ENCODE measurements at places on chromosomes 6 and 20.

DNA sequence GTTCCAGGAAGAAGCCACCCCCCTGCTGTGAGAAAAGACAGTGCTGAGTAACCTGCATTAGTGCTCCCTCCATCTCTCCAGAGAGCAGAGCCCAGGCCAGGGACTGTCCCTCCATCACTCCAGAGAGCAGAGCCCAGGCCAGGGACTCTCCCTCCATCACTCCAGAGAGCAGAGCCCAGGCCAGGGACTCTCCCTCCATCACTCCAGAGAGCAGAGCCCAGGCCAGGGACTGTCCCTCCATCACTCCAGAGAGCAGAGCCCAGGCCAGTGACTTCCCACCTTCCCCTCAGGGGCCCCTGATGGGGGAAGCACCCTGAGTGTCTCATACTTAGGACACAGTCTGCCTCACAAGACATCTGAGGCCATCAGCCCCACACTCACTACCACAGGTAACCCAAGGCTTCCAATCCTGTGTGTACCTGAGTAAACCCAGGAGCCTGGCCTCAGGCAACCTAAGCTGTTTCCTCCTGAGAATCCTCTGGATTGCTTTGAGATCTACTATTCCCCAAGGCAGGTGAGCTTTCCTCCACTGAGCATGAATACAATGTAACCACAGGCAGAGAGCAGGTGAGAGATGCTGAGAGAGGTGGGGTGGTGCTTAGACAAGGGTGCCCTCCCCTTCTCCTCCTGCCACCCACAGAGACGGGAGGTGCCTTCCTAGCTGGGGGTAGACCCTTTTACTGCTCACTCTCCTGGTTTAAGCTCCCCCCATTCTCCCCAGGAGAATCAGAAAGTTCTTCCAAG is 4.9 kb downstream of the TBXT start:
- no peak for DNase-seq

DNA sequence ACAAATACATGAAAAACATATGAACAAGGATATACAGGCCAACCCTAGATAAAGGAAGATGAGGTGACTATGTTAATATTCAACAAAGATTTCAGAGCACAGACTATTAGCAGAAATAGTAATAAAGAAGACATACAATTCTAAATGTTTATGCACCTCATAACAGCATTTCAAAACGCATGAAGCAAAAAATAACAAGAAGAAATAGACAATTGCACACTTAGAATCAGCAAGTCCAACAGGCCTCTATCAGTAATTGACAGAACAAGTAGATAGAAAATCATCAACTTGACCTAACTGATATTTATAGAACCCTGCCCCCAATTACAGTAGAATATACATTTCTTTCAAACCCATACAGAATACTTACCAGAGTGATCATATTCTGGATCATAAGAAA is 11.4 kb upstream of the DOK5 start:
- no peak for DNase-seq

- DNase-seq = no peak
Observed at GRCh38 chr6:71531006-71531405, 242.4 kb downstream of the OGFRL1 start.

GRCh38 chr20:11891077-11891775 is 26.5 kb upstream of the BTBD3 start:
- DNase-seq = peak; percentile 57

DNA sequence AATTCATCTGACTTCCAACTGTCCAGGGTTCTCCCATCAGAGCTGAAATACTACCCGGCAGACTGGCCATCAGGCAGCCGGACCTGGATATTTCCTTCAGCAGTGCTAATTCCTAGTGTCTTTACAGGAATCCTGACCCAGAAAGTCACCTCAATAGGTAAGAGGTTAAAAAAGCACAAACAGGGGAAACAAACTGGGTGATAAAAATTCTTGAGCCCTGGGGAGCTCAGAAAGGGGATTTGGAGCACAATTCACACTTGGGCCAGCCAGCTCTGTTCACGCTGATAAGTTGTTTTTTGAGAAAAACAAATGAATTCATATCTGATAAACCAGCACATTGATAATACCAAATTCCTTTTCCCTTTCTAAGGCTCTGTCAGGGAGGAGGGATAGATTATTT is 104.0 kb downstream of the EDN1 start:
- no peak for DNase-seq

GRCh38 chr6:120805276-120805675 is 529.0 kb downstream of the TBC1D32 start:
- peak; percentile 33 for DNase-seq

- no peak for DNase-seq
Observed at GRCh38 chr6:160734627-160735026, 32.6 kb downstream of the PLG start.

DNA sequence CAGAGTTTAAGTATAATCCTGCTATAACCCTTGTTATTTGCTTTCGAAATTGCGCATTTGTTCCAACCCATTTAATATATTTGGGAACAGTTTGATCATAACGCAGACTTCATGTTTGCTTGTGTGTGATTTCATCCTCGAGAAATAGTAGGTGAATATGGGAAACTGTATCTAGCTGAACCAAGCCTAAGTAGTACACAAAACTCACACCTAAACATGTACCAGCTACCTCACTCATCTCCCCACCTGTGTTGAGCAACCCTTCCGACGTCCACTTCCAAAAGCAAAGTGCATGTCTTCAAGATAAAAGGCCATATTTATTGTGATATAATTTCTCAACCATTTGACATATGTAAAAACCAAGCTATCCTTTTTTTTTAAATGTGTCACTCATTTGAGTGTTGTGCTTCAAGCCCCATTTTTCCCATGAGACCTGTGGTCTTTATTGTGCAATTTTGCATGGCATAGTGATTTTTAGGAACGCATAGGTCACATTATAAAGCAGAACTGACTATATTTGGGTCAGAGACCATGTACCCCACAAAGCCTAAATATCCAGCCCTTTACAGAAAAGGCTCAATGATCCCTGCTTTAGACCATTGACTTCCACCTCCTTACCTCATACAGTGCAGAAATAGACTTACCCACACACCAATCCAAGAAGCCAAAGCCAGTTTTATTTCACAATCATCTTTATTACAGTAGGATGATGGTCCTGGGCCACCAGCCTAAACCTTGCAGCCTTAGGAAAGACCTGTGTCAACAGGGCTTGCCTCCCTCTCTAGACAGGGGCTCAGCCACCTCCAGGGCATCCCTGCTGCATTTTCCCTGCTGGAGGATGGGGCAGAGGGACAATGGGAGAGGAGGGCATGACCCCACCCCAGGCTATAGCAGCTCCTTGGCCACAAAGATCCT is 7.1 kb downstream of the CCND3 start:
- no peak for DNase-seq

DNA sequence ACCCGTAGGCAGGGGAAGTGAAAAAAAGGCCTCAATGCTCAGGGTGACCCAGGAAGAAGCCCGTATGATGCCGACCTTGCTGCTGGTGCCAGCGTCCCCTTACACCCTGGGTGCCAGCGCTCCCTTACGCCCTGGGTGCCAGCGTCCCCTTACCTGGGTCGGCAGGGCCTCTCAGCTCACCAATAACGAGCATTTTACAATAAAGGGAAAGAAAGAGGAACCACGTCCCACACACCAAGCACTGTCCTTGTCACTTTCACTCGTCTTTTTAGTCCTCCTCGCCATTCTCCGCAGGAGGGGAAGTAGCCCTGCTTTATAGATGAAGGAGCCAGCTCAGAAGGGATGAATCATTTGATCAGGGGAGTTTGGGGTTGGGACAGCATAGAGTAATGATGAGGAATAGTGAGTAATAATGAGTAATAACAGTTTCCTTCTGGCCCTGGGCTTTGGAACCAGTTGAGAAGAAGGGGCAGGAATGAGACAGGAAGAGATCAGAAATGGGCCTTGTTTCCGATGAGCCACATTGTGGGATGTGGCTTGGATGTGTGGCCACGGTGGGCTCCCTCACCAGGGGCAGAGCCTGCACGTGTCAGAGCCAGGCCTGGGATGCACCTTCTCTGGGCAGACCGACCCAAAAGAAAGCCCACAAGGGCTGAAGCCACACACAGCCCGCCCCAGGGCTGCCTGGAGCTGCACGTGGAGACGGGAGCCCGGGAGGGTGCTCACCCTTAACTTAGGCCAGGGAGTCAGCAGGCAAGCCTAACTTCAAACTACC is 75.7 kb downstream of the SYNJ2 start:
- no peak for DNase-seq

DNA sequence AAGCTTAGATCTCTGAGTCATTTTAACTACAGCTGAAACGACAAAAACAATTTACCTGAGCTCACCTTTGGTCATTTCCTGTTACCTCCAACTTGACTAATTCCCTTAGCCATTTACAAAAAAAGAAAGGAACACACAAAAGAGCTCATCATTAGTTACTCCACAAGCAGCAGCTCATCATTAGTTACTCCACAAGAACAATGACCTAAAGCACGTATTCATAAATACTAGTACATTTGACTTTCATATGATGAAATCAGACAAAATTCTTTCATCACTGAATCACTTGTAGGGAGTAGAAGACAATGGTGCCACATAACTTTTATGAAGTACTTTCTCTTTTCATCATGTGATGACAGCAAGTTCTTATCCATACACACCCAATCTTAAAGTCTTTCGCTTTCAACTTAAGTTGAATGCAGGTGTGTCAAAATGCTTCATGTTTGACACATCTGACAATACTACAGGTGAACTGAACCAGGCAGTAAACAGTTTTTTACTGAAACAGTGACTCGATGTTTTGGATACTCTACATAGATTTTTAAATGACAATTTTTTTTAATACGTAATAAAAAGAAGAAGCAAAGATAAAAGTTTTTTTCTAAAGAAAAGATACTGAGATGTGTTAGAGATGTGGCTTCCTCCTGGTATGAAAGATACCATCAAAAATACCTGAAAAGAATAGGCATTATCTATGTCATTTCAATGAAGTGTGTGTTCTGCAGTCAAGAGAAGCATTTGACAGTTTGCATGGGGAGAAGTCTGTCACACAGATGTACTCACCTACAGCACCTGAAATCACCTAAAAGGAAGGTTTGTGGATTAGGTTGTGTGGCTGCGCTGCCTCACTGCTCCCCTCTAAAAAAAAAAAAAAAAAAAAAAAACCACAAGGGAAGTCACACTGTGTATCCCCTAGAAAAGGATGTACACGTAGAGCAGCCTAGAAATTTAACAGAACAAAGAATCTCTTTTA is 109.1 kb downstream of the PRDM1 start:
- DNase-seq = no peak

GRCh38 chr6:20148433-20148832 is 63.8 kb downstream of the MBOAT1 start:
- no peak for DNase-seq

- DNase-seq = no peak
Observed at GRCh38 chr20:1528811-1529210, 28.7 kb downstream of the SIRPD start.

- no peak for DNase-seq
Observed at GRCh38 chr6:28711788-28712341, 186.2 kb downstream of the GPX5 start.

GRCh38 chr20:51021067-51022025 is 1.6 kb downstream of the KCNG1 start:
- no peak for DNase-seq

GRCh38 chr6:139851206-139851605 is 476.8 kb upstream of the CITED2 start:
- no peak for DNase-seq

GRCh38 chr6:22281341-22282085 is 15.3 kb downstream of the PRL start:
- DNase-seq = no peak

- no peak for DNase-seq
Observed at GRCh38 chr20:31720486-31721407, 1.9 kb downstream of the BCL2L1 start.

- no peak for DNase-seq
Observed at GRCh38 chr20:20000211-20000968, 16.8 kb upstream of the NAA20 start.

GRCh38 chr6:1024587-1024986 is 287.3 kb upstream of the FOXQ1 start:
- no peak for DNase-seq

GRCh38 chr6:113331021-113331420 is 526.1 kb upstream of the MARCKS start:
- DNase-seq = no peak

DNA sequence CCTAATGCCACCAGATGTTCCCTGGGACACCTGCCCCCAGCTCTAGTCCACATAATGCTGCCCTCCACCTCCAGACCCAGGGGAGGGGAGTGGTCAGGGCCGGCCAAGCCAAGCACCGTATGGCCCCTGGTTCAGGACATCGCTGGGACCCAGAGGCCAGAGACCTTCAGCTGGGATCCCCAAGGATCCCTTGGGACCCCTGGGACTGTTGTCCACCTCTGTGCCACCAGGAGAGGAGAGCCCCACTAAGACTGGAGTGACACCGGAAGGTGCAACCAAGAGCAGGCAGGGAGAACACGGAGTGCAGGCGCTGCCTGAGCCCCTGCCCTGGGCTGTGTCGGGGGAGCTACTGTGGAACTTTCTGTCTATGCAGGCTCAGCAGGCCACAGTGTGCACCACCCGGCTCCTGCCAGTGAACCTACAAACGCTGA is 43.6 kb downstream of the CTCFL start:
- DNase-seq = no peak

- DNase-seq = no peak
Observed at GRCh38 chr6:13548500-13549210, 25.7 kb upstream of the SIRT5 start.

DNA sequence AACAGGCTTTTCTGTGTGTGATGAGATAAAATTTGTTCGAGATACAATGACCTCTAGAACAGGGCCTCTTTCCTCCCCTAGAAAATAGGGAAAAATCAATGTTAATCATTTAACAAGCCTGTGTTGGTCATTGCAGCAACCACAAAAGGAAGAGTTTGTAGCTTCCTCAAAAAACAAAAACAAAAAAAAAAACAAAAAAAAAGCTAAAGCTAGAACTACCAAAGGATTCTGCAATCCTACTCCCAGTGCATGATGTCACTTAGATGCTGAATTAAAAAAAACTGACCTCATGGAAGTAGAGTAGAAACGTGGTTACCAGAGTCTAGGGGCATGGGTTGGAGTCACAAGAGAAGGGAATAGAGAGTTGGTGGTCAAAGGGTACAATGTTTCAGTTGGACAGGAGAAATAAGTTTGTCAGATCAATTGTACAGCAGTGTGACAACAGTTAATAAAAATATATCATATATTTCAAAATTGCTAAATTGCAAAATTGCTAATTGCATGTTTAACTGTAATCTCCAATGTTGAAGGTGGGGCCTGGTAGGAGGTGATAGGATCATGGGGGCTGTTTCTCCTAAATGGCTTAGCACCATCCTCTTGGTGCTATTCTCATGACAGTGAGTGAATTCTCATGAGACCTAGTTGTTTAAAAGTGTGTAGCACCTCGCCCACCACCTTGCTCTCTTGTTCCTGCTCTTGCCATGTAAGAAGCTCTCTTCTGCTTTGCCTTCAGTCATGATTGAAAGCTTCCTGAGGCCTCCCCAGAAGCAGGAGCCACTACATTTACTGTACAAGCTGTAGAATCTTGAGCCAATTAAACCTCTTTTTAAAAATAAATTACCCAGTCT is 163.4 kb upstream of the SIM1 start:
- no peak for DNase-seq

DNA sequence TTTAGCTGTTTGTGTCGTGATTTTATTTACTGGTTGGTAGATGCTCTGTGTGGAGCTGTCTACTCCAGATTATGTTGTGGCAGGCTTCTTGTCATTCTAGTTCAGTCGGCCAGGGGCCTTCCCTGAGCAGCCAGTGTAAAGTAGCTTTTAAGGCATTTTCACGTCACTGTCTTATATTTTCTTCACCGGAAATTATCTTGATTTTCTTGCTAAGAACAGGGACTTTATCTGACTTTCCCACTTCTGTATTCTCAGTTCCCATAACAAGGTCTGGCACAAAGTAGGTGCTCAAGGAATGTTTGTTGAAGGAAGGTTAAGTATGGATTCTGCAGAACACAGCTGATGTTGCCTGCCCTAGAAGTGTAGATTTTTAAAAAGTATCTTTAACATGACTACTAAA is 868 bp downstream of the LTV1 start:
- DNase-seq = no peak
